ENCODE measurements at places on chromosomes 7 and 10.

- no peak for DNase-seq
Observed at GRCh38 chr10:128912568-128913311, 554.3 kb upstream of the MGMT start.

GRCh38 chr10:123807444-123808035 is 84.1 kb downstream of the CPXM2 start:
- DNase-seq = no peak

GRCh38 chr7:157177983-157178381 is 39.3 kb downstream of the UBE3C start:
- DNase-seq = no peak

- no peak for DNase-seq
Observed at GRCh38 chr7:19417231-19417630, 272.0 kb upstream of the FERD3L start.

- no peak for DNase-seq
Observed at GRCh38 chr10:128206676-128207075, 80.5 kb upstream of the MKI67 start.

DNA sequence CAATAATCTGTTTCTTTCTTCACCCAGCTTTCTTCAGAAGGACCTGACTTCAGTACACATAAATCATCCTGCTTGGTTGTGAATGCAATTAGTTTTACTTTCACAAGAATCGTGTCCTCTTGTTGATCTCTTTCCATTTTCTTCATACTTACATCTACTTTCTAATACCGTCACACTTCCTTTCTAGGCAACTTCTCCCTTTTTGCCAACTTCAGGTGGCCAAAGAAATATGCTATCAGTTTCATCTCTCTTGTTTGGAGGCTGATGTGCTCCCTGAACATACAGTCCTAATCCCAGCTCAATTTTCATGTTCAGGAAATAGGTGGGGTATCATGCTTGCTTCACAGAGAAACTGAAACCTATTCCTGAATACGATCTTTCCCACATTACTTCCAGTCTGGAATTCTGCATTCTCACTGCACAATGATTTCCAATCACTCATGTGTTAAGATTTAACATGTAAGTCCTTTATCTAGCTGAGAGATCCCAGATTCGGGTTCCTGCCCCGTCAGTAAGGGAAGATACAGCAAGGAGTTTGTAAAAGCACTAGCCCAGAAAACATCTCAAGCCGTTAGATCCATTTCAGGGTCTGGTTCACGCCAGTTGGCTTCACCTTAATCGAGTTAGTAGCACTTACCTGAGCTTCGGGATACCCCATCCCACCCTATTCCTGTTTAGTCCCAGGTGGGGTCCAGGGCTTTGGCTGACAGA is 994 bp downstream of the SLC25A28 start:
- DNase-seq = no peak

DNA sequence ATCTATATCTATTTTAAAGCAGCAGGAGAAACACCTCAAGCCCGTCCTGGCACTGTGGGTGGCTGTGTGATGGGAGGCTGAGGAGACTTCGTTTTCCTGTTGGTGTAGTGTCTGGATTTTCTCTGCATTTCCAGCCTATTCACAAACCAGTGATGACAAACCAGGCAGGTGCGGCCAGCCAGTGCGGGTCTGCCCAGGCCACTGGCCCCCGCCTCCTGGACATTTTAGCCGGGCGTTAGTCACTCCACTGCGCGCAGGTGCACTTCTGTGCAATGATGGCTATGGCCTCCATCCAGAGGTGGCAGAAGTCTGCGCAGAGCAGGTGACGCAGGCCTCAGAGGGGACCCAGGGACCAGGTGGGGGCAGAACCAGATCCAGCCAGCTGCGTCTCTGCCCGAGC is 64.9 kb upstream of the PITRM1 start:
- no peak for DNase-seq

All from Peyer's patch (tissue), 4 donors.